RWPE2 (cell line): ENCODE measurements at places on chromosomes 2 and 18.

DNA sequence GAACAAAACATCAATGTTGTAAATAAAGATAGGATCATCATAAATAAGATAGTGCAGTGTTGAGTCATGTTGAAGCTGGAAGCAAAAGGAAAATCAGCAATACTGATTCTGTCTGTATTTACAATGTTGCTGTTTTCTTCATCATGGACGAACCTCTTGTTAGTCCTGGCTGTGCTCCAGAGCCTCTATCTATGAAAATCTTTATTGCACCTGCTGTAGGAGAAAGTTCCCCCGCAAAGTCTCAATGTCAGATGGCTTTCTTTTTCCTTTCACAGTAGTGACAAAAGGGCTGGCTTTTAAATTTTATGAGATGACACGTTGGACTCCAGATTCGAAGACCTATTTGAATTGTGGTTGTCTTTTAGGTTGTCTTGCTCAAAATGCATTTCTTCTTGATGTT lies 98.5 kb upstream of the LRRTM1 start:
- no peak for DNase-seq

- no peak for DNase-seq
Measured at GRCh38 chr2:10753156-10753555, 31.7 kb downstream of the ATP6V1C2 start.

GRCh38 chr2:209913786-209914345 lies 88.6 kb upstream of the RPE start:
- no peak for DNase-seq

DNA sequence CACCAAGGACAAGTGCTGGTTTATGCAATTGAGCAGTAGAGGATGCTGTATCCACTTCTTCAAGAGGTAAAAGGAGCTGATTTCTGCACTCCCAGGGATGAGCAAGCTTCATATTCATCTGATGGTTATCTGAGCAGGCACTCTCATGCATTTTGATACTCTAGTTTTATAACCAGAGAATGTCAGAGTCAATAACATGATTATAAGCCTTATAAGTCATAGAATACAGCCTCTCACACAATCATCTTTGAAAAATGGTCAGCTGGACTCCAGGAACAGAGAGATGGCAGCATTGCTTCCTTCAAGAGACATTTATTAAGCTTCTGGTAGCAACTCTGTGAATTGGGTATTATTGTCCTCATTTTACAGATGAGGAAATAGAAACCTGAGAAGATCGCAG lies 167.1 kb downstream of the SLC8A1 start:
- DNase-seq: no peak

DNA sequence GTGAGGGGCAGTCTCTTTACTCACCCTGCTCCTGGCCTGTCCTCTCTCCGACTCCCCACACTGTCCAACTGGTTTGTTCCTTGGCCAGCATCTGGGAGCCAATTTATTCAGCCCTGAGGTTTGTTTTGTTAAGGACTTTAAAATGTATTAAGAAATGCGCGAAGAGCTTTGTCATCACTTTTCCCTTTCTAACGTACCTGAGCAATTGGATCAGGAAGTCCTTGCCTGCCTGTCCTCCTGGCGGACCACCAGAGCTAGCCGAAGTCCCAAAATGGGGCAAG lies 164.7 kb upstream of the MSH6 start:
- DNase-seq: no peak

GRCh38 chr2:234861841-234862735 lies 89.7 kb upstream of the SH3BP4 start:
- no peak for DNase-seq

DNA sequence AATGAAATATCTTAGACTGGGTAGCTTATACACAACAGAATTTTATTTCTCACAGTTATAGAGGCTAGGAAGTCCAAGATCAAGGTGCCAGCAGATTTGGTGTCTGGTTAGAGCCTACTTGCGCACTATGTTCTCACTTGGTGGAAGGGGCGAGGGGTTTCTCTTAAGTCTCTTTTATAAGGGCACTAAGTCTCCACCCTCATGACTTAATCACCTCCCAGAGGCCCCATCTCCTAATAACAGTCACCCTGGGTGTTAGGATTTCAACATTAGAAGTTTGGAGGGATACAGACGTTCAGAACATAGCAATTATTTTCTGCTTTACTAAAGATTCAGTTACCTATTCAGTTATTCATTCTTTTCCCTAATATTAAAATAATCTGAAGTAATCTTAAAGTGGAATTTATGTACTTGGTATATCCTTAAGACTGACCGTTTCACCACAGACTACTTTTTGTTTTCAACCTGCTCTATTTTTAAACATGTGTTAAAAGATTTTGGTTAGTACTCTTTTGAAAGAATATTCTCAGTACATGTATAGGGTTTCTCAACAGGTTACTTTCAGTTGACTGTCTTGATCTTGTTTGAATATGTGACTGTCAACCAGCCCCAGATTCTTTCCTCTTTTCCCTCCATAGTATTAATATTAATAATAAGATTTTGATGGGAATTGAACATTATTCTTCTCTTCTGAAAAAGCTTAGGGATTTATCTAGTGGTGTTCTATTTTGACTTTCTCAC lies 130.0 kb downstream of the TAF4B start:
- DNase-seq: no peak

DNA sequence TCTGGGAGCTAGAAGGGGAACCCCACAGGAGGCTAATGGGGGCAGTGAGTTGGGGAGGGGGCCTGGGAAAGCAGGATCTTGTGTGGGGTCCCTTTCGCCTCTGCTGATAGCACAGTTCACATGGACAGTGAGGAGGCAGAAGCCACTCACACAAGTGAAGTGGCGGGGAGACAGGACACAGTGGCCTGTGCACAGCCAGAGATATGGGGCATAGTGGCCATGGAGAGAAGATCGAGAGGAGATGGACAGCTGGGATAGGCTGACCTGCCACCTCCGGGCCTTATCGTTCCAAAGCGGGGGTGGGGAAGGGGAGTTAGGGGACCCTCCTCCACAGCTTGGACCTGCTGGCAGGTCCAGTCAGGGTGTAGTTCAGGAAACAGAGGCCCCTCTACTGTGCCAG lies 69.8 kb upstream of the EDAR start:
- DNase-seq: no peak

DNA sequence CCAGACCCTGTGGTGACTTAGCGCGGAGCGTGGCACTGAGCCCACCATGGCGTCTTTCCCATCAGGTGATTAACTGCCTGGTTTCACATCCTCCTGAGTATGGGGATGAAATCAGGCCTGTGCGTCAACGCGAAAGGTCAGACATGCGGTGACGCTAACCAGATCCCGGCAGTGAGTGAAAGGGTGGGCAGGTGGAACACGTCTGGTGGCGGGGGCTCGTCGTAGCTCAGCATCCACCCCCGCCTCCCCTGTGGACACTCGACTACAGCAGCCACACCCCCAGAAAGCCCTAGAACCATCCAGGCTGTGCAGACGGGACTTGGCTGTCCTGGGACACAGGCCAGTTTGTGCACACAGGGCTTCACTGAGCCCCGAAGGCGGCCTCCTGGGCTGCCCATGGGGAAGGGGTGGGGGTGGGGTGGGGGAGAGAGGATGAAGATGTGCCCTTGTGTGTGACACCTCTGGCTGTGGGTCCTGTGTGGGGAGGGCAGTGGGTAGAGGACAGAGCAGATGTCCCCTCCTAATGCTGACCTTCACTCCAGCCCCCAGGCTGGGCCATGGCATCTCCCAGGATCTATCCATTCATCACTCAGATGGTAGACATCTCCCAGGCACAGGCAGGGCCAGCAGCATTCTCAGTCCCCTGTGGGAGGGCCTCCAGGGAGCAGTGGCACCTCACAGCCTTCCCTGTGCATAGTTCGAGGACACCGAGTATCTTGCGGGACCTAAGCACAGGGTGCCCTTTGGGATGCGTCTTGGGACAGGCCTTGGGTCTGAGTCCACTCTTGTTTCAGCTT lies 27.5 kb downstream of the RAMP1 start:
- DNase-seq: no peak

DNA sequence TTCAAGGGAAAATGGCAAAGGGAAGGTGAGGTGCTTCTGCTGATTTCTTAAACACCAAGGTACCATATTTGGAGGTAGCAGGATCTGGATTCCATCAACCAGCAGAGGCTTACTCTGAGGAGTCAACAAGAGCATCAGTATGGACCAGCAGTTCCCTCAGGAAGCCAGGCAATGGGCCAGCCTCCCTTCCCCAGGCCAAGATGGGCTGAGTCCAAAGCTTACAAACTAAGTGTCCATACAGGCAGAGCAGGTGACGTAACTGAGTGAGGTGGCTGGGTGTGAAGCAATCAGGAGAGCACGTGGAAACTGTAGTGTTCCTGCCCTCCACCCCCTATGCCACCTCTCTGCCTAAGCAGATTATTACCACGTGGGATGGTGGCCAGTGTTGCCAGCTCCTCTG lies 134.2 kb upstream of the HNRNPA3 start:
- DNase-seq: no peak

DNA sequence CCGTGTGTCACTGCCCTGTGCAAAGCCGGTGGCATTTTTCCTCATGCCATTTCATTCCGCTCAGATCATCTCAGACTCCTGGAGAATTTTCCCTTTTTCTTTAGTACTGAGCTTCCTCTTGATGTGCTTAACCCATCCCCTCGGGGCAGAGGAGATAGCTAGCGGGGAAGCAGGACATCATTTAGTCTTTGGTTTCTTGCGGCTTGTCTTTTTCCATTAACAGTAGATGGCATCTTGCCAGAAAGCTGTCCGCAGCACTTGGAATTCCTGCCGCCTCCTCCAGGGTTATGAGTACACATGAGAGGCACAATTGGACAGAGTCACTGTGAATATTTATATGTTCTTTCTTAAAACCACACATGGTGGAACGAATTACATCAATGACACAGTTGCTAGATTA lies 226.6 kb downstream of the ALPK2 start:
- DNase-seq: no peak
